ENCODE measurements at places on chromosomes 1 and 21.

DNA sequence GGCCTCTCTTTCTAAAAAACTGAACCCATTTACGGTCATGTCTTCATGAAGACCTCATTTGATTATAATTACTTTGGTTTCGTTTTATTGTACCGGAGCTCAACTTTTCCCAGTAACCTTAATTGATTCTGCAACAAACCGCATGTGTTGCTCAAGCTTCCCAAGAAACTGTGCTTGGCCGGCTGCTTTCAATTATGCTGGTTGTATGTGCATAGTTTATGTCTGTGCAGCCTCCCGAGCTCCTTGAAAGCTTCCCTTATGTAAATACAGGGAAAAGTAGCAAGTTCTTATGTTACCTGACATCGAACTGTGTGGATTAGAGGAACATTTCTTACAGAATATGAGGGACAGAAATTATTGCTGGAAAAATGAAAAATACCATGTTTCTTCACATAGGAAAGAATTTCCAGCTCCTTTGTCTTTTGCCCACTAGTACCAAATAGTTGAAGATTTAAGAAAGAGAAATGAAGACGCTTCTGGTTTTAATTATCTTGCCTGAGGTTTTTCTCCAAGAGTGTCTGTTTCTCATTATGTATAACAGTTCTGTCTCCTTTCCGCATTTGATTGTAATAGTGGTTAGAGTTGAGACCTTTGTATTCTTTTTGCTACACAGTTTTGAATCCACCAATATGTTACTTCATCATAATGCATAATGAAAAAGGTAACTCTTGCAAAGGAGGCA is 2.1 kb downstream of the VCAM1 start:
- no peak for DNase-seq

- no peak for DNase-seq
Measured at GRCh38 chr1:154141240-154141639, 13.6 kb downstream of the NUP210L start.

DNA sequence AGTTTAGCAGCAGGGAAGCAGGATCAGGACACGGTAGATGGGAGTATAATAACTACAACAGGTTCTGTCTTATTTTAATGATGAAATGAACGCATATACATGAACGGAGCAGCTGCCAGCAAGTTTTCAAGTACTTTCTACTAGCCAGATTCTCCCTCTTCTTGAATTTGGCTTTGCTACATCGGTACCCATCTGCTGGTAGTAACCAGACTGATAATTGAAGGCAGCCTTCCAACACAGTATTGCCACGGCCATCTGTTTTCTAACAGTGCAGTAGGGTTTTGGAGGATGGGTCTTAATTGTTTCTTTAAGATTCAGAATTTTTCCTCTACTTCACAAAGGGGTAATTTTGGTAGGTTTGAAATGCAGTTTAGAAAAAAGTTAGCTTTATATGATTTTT is 33.4 kb downstream of the CENPF start:
- DNase-seq, result no peak

DNA sequence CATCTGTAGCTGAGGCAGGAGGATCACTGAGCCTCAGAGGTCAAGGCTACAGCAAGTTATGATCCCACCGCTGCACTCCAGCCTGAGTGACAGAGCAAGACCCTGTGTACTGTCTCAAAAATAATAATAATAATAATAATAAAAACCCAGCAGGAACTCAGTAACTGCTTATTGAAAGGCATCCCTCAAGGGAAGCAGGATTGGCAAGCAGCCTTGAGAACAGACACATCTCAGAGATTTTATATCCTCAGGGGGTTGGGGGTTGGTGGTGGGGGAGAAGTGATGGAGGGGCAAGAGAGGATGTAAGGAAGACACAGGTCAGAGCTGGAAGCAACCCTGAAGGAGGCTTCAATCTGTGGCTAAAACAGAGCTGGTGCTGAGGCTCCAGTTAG is 29.6 kb downstream of the GNB1 start:
- DNase-seq, result no peak

DNA sequence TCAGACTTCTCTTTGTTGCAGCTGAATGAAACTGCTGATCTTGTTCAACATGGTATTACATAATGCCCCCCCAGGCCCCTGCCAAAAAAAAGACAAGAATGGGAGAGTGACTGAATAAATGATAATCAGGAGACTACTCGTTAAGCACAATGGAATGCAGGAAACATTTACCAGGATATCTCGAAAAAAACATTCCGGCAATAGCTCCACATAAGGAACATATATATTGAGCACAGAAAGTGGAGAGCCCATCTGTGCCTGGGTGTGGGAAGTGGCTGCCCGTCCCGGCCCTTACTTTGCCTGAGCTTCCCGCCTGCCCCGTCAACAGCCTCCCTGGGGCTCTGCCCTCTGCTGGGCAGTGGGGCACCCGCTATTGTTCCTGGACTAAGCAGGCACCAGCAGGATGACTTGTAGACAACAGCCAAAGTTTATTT is 13.3 kb downstream of the TRIM11 start:
- DNase-seq, result no peak

DNA sequence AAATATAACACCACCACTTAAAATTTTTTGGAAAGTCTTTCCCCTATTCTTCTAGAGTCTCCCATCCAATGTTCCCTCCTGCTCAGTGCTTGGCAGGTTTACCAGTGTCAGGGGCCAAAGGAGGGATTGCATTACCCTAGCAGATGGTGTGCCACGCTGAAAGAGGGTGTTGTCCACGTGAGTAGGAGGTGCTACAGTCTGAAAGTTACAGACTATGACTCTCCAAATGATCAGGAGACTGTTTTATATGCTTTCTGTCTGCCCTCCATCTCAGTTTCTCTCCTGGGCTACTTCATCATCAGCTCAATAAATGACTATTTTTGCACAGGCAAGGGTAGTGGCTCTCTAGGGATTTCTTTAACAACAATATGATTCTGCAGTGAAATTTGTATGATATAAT is 31.3 kb upstream of the ANGPTL7 start:
- no peak for DNase-seq

Measured in posterior cingulate gyrus (tissue), 11 donors.